Brain pericyte (primary cell): ENCODE measurements at places on chromosomes 6 and 20.

- no peak for DNase-seq
These were observed 7.5 kb downstream of the ATG5 start for GRCh38 chr6:106318061-106318460.

DNA sequence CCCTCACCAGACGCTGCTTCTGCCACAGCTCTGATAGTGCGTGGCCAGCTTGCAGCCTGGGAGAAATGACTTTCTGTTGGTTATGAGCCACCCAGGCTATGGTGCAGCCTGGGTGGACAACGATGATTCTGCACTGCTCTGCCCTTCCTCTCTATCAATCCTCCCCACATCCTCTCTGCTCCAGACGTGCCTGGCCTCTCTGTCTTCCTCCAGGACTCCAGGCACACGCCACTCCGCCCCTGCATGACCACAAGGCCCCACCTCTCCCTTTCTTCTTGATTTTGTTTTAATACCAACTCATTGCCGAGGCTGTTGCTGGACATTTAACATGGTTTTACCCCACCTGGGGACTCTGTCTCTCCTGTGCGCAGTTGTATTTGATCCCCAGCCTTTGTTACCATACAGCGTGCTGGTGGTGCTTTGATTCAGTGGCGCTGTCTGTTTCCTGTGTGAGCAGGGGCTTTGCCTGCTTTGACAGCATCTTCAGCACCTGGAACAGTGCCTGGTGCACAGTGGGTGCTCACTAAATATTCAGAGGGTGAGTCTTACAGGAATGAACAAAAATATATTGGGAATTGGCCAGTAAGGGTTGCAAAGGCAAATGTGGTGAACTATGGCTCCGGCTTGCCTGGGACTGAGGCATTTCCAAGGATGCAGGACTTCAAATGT is 280.9 kb downstream of the CDH26 start:
- DNase-seq = no peak

- DNase-seq = no peak
These were observed 46.8 kb downstream of the EPM2A start for GRCh38 chr6:145688493-145688905.

GRCh38 chr6:161396539-161396938 is 122.7 kb upstream of the AGPAT4 start:
- no peak for DNase-seq
